ENCODE measurements at places on chromosomes 12 and 14. TPM values are rescaled to one million over a fixed set of nuclear protein-coding genes. Genes with fewer than 3 reads are reported as not detected.
A peak's percentile ranks its signal among the peaks of the same experiment; 100 is the strongest.

Gene TMEM132C
- 2.1 TPM for polyA plus RNA-seq

Gene SLC5A8
- not detected for polyA plus RNA-seq

Gene SERPINA12
- not detected for polyA plus RNA-seq

Gene MTHFD1
- polyA plus RNA-seq = 45.7 TPM

Gene PPP1R1A
- 70.6 TPM for polyA plus RNA-seq

Gene SCNN1A
- 0.49 TPM for polyA plus RNA-seq

Gene PIANP
- 2.4 TPM for polyA plus RNA-seq

DNA sequence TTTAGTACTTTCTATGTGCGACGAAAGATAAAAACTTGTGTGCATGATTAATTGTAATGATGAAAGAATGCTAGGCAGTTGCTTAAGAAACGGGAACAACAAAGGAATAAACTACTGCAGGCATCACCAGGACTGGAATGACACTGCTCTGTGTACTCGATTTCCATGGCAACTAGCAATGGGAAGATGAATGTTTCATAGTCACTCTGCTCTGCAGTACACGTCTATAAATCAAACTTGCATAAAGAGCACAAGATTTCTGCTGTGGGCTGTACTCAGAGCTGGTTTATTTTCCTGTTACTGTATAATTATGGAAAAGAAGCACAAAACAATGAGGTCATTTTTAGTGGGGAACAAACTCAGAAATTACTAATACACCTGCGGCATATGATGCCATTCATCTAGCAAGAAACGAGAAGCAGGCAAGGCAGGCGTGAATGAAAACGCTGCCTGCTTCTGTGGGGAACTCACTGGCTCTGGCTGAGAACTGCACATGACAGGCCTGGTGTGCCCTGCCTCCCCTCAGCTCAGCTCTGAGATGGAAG is 41.8 kb downstream of the EFCAB11 start:
- peak; percentile 79 for DNase-seq

- DNase-seq = no peak
These were observed 18.9 kb downstream of the RFC5 start for GRCh38 chr12:118035190-118036041.

DNA sequence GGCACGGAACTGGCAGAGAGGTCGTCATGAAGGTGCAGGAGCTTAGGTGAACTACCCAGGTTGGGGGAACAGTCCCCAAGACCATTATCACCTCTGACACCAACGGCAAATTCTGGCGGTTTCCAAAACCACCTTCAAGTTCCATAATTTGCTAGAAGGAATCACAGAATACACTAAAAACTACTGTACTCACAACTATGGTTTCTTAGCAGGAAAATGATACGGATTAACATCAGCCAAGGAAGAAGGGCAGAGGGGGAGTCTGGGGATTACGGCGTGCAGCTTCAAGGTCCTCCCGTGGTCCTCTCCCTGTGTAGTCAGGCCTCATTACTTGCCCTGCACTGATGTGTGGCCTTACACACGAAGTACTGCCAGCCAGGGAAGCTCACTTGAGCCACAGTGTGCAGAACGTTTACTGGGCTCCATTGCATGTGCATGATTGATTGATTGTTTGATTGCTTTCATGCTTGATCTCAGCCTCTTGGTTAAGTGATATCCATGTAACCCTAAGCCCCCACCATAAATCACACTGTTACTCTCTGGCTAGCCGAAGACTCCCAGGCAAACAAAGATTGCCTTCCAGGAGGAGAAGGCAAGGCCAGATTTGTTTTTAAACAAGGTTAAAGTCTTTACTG is 837 bp upstream of the STX2 start:
- DNase-seq = no peak

DNA sequence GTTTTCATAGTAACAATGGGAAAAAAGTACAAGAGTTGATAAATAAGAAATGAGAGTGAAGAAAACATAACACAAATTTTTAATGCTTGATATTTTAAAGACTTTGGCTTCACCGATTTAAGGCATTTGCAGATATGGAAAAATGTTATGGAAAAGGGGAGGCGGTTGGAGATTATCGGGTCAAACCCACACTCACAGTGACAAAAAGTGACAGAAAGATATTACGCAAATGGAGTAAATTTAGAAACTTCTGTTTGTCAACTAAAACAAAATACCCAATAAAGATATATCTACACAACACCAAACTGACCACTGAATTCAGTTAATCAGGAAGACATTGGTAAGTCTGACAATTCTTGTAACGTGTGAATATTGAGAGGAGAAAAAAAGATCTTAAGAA is 2.5 kb downstream of the PPP1R12A start:
- no peak for DNase-seq

- no peak for DNase-seq
These were observed 49.4 kb downstream of the SLC8A3 start for GRCh38 chr14:70139384-70139783.

GRCh38 chr12:27614866-27615265 is 81.4 kb upstream of the REP15 start:
- no peak for DNase-seq

- DNase-seq = peak; percentile 79
These were observed 320.6 kb downstream of the RAD51B start for GRCh38 chr14:68140076-68140741.

- no peak for DNase-seq
These were observed 46.8 kb downstream of the PRKCH start for GRCh38 chr14:61368114-61368710.

DNA sequence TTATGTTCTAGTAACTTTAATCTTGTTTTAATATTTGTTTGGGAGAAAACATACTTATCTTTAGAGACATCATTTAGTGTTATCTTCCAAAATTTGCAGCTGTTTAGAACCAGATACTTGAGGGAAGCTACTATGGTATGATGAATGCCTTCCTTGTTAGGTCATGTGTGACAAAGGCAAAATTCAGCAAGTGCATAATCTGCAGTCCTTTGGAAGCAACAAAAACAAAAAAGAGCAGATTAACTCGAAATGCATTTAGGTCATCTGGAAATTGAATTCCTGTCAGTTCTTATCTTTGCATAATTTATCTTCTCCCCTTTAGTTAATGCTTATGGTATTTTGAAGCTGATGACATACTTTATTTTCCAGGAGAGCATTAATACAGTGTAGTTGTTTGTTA is 3.5 kb downstream of the FBXO34 start:
- no peak for DNase-seq

DNA sequence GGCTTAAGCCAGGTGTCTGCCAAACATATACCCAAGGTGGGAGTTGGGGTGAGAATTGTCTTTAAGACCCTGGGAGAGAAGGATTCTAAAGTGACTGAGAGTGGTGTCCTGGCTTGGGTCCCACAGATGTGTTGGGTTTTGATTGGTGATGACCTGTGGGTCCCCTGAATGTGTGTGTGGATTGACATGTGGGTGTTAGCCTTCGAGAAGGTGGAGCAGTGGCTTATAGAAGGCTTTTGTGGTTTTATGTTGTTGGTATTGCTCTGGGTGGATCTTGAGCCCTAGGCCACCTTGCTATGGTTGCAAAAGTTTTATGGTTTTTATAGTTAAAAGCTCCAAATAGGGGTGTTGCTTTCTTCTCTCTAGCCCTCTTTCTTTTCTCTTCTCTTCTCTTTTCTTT is 29.7 kb downstream of the PLEKHG3 start:
- no peak for DNase-seq

- DNase-seq = no peak
These were observed 63.4 kb downstream of the DACT1 start for GRCh38 chr14:58701156-58701555.
